Brain pericyte (primary cell): ENCODE measurements at places on chromosomes 7 and 10.

GRCh38 chr7:128447941-128448564 is 7.6 kb upstream of the HILPDA start:
- DNase-seq, result no peak

- DNase-seq, result no peak
Measured at GRCh38 chr7:128833946-128834325, 3.7 kb downstream of the FLNC start.

- no peak for DNase-seq
Measured at GRCh38 chr10:89390476-89391225, 1.8 kb upstream of the IFIT1 start.

DNA sequence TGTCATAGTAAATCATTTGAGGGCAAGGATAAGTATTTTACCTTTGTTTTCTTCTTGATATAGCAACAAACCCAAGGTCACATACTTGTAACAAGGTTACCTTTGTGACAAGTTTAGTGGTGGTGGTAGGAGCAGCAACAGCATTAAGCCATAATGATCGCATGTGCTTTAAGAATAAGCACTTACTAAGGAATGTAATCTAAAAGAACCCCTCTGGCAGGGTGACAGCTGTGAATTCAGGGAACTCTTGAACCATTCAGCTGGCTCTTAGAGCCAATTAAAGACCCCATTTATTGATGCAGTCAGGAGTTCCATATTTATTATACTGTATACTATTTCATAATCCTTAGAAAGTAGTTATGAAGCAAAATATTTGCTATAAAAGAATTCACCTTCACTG is 370.8 kb downstream of the EXOC4 start:
- no peak for DNase-seq

- DNase-seq, result no peak
Measured at GRCh38 chr7:107718456-107719193, 25.3 kb upstream of the CBLL1 start.

GRCh38 chr10:20627946-20628507 is 269.1 kb downstream of the NEBL start:
- DNase-seq, result no peak

DNA sequence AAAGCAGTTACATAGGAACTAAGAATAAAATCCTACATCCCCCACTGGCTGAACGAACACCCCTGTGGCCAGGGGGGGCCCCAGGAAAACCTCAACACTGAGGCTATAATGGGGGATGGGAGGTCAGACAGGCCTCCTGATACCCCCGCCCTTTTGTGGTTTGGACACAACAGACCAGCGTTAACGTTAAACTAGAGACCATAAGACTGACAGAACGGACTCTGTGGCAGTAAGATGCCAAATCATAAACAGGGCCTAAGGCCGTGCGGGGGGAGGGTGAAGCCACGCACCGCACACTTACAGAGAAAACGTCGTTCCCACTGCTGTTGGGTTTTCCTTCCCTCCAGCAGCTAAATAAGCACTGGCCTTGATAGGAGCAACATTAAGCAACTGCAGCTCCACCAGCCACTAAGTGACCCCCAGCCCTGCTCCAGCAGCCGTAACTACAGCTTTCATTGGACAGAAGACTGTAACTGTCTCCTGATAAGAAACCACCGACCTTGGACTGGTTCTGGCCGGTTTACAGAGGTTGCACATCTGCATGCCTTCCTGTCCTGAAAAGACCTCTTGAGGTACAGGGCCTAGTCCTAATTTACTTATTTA is 3.4 kb upstream of the PPP2R2D start:
- DNase-seq, result no peak

- DNase-seq, result no peak
Measured at GRCh38 chr7:5172196-5172775, 17.7 kb upstream of the WIPI2 start.

GRCh38 chr10:127414024-127414423 is 135.1 kb upstream of the NPS start:
- no peak for DNase-seq

- DNase-seq, result no peak
Measured at GRCh38 chr10:27535317-27535716, 31.2 kb downstream of the RAB18 start.

DNA sequence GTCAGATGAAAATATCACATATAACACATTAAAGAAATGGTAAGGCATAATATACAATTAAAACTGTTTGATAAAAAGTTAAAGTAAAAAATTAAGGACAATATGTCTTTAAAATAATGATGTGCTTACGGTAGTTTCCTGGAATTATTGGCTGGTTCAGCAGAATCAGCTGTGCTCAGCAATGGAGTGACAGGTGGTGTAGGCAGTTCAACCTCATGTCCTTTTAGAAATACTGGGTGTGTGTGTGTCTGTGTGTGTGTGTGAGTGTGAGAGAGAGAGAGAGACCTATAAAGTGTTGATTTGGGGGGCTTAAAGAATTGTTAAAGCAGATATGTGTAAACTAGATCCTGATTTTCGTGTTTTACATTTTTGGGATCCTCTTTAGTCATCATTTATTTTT is 141.2 kb downstream of the ADAM22 start:
- no peak for DNase-seq

DNA sequence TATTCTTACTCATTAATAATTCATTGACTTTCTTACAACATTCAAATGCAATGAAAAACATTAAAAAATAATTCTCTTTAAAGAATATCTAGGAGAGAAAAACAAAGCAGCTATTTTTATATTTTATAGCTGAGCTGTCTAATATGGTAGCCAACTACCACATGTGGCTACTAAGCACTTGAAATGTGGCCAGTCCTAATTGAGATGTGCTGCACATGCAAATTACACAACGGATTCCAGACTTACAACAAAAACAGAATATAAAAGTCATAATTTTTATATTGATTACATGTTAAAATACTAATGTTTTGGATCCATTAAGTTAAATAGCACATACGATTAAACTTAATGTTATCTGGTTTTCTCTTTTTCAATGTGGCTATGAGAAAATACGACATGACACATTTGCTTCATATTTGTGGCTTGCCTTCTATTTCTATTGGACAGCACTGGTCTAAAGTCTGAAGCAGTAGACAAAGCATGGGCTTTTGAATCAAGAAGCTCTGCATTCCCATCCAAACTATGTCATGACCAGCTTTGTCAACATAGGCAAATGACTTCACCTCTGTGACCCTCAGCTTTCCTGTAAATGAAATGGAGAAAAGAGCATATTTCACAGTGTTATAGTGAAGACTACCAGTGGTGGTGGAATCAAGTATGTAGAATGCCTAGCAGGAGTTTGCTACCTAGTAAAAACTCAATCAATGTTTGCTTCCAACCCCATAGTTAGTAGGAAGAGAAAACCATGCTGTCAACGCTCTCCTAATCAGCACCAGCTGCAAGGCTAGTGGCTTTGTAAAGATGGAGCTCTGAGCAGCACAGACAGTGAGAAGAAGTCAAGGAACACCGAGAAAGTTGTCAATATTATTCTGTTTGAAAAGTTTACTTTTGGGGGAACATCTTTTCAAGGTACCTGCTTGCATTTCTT is 37.1 kb upstream of the GDF10 start:
- no peak for DNase-seq
